ENCODE measurements at places on chromosomes 16 and 17. TPM values are rescaled to one million over a fixed set of nuclear protein-coding genes. Genes with fewer than 3 reads are reported as not detected.

Gene KIF2B
- polyA plus RNA-seq = not detected

- no peak for DNase-seq
Measured at GRCh38 chr17:81049973-81050551, 15.1 kb downstream of the BAIAP2 start.

DNA sequence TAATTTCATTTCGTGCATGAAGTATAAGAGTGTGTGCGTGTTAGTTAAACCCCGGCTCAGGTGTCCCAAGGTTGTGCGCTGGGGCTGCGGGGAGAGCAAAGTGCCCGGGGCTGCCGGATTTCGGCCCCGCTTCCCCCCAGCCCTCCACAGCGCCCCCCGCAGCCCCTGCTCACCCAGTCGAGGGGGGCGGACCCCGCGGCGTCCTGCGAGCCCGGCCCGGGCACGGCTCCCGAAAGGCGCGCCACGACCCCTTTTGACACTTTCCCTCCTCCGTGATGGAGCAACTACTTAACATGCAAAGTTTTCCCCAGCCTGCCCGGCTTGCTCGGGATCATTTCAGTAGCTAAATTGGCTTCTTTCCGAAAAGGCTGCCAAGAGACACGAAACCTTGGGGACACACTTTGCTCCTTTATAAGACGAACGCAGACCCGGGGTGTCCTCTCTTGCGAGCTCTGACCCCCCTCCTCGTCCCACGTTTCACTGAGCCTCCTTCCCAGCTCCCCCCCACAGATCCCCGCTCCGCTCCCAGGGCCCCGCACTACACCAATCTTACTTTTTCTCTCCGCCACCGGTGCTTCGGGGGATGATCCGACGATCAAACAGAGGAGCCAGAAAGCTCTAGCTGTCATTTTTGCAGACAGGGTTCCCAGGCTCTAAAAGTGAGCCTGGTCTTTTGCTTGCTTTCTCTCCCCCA lies 552 bp downstream of the C17orf58 start:
- DNase-seq = no peak

DNA sequence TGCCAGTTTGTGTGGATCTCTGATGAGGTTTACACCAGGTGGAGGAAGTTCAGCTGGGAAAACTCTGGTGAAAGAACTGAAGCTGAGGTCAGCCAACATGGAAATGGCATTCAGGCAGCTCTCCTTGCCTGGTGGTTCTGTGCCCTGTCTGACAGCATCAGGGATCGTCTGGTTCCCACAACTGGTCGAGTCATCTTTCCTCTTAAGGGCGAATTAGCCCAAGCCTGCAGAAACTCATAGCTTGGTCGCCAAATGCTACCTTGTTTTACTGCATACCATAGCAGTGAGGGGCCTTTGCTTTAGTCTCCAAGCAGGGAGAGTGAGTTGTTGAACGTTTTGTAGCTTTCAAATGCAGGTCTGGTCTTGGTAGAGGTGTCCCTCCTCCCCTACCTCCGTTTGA lies 7.2 kb downstream of the PLCG2 start:
- DNase-seq = no peak

DNA sequence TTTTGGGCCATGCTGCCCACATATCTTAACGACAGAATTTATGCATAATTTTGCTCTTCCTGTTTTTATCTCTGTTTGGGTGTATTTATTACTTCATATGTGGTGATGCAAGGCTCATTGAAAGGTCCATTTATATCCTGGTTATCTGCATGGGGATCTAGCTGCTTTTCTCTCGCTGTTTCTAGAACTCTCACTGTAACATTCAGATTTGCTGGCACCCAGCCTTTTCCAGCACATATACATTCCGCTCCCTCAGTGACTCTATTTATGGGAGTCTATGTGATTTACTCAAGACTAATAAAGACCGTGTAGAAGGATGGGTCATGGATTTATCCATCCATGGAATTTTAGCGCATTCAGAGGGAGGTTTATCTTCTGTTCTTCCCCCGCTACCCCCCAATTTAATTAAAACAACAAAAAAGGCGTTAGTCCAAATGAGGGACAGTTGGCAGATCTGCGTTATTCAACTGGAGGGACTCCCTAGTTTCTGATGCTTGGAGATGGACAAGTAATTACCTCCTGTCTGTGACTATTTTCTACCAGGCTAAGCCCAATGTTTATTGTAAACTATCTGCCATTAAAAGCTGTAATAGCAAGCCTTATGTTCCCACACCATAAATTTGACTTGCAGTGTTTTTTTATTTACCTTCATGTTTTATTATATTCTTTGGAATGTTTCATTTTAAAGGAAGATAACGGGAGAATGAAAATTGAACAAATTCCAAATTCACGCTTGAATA lies 19.8 kb upstream of the MARCHF10 start:
- DNase-seq = no peak

Gene ATP2A3
- polyA plus RNA-seq = 2.9 TPM

GRCh38 chr17:6639586-6640535 lies 650 bp downstream of the KIAA0753 start:
- no peak for DNase-seq

DNA sequence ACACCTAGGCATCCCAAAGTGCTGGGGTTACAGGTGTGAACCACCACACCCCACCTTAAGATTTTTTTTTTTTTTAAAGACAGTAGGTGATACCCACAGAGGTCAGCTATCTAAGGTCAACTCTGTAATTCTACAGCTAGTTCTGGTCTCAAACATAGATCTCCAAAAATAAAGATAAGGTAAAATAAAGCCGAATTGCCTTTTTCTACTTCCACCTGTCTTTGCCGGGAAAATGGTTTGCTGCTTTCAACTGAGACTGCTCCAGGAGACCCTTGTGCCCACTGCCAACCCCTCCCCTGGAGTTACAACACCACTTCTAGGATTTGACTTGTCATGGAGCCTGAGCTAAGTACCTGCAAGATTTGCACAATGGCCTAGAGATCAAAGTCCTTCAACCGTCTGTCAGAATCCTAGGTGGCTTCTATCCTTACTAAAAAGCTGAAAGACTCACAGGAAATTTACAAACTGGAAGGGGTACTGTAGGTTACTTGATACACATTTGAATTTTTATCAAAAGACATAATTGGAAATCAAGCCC lies 4.7 kb upstream of the CNOT1 start:
- no peak for DNase-seq

GRCh38 chr16:56408379-56409098 lies 16.8 kb downstream of the AMFR start:
- DNase-seq = no peak

DNA sequence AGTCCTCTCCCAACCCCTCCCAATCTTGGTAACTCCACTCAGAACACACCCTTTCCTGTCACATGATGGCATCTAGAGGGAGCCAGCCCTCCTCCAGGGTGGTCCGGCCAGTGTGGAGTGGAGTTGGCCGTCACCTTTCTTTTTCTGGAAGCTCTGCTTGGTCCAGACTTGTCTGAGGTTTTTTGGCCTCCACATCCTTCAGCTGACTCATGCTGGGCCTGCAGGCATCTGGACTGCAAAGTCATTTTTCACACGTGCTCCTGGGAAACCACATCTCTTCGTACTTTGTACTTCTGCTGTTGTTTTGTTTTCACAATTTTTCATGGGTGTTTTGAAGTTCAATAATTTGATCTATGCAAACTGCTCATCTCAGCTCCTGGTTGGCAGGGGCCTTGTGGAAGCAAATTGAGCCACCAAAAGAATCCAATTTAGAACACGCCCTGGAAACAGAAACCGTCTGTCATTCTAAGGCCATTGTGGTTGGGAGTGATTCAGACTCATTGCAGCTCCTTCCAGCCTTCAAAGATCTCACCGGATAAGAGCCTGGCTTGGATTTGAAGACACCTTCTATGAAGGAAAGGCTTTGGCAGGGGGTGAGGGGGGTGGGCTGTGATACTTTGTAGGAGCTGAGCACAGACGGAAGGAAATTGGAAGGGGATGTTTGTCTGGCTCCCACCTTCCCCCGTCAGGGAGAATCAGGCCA lies 42.4 kb upstream of the NF1 start:
- DNase-seq = no peak

DNA sequence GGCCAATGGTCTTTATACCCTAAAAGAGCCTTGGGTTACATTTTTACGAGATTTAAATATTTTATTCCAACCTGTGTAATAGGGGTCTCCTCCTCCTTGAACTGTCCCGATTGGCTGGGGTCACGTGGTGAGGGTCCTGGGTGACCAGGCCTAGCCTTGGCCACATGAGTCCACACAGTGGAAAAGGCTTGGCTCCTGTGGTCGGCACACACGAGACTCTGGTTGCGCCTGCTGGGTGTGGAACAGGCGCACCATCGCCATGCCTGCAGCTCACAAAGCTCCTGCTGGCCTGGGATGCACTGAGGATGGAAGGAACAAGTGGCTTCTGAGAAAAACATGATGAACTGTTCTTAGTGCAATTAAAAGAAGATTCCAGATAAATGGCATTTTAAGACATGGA lies 103.9 kb upstream of the ZNF750 start:
- no peak for DNase-seq

Gene RAB40B
- 16.3 TPM for polyA plus RNA-seq

GRCh38 chr17:81170727-81171494 lies 4.9 kb upstream of the AATK start:
- DNase-seq = no peak

Gene GCGR
- polyA plus RNA-seq = 9.2 TPM

GRCh38 chr17:2459917-2460271 lies 51.8 kb downstream of the METTL16 start:
- no peak for DNase-seq

- DNase-seq = no peak
Measured at GRCh38 chr17:14732211-14732610, 431.3 kb downstream of the HS3ST3B1 start.

DNA sequence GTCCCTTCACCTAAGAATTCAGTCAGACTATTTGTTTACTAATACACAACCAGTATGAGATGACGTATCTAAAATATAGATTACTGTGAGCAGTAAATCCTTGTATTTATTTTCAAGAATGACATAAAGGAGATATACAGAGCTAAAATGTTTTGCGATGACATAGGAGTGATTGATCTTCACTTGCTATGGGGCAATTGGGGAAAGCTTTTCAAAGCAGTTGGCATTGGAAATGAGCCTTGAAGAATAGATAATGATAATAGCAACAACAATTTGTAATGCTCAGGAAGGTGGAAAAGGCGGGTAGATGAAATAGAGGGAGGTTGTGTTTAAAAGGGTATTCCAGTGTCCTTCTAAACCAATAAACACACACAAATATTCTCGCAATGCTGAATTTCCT lies 623.7 kb downstream of the CDH8 start:
- DNase-seq = no peak

DNA sequence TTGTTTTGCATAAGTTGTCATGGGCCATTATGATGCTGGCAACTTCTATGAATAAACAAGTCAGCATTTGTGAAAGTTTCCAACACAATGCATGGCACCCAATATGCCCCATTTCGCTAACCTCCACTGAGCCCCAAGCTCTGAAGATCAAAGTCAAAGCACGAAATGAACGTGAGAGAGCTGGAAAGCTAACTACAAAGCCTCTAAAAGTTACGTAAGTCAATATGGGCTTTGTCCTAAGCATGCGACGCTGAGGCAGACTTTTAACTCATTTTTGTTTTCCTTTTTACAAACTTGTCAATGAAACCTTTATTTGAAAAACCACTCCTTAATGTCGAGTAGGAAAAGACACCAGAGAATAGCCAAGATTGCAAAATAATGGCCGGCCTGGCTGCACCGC lies 131.6 kb upstream of the NUDT7 start:
- DNase-seq = no peak

Data from left kidney (tissue), 8 donors.